ENCODE measurements at places on chromosomes 11 and 22. TPM values are rescaled to one million over a fixed set of nuclear protein-coding genes. Genes with fewer than 3 reads are reported as not detected.
A peak's percentile ranks its signal among the peaks of the same experiment; 100 is the strongest.

- DNase-seq: no peak
Observed at GRCh38 chr11:61707574-61707973, 27.4 kb downstream of the DAGLA start.

DNA sequence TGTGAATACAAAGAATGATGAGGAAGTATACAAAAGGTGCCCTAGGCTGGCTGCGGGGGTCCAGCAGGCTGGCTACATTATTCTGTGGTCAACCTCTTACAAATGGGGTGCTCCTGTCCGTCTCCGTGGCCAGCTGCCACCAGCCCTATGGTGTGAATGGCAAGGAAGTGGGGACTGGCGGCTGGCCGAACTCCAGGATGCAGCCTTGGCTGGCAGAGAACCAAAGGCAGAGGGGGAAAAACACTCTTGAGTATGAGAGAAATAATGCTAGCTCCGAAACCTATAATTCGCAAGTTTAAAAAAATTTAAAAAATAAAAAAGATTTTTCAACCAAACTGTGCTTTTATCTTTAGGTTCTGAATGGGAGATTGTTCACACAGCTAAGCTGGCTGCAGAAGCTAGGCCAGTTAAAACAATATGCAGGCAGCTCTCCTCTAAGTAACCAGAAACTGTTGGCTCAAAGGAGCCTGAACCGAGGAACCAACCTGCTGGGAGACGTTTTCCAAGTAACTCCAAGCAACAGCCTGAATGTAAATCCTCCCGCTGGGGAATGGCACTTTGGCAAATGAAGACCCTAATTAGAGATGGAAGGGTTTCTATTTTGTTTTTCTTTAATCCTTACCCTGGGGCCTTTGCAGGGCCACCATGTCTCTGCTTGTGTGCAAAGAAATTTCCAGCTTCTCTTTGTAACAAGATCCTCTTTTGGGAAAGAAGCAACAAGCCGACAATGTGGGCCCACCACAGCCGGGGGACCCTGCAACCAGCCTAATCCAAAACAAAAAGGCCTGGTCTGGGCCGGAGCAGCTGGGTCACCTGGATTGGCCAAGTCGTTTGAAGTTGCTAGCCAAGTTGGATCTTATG, 50.2 kb downstream of the C22orf31 start:
- peak; percentile 74 for DNase-seq

DNA sequence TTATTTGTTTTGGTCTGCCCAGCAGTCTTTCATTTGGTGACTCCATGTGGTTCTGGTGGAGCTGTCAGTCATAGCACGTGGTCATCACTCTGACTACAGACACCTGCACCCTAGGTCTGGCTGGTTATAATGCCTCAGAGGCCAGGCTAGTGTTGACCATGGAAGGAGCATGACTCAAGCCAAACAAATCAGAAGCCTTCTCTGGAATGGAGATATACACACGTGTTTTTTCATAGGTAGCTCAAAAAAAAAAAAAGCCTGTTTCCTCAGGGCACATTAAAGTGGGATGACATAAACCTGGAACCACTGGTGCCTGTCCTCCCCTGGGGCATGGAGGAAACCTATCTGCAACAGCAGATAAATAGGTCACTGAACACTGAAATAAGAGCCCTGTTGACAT, 8.1 kb upstream of the PLAAT3 start:
- DNase-seq: no peak

DNA sequence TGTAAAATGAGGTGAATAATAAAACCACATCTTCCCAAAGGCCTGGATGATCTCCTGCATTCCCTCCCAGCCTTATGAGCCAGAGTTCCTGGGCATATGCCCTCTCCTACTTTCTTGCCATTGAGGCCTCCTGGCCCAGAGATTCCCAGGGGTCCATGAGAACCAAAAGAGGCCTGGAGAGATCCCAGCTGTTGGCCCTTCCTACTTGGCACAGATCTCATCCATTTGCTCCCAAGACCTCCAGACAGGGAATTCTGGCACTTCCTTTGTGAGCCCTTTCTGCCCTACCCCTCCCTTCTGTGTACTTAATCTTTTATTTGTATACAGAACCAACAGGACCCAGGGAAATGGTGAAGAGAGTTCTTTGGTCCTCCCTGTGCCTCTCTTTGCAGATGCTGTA, 21.4 kb downstream of the POU2F3 start:
- no peak for DNase-seq

- no peak for DNase-seq
Observed at GRCh38 chr11:5505363-5506048, 4.3 kb downstream of the UBQLN3 start.

- DNase-seq: no peak
Observed at GRCh38 chr22:30223303-30223702, 23.3 kb downstream of the LIF start.

The VPREB1 gene
- not detected for total RNA-seq

The FLRT1 gene
- 0.12 TPM for total RNA-seq

The OR8A1 gene
- not detected for total RNA-seq

The ESAM gene
- 0.26 TPM for total RNA-seq

The GLYATL2 gene
- 2.7 TPM for total RNA-seq
